Effector CD4-positive, alpha-beta T cell (primary cell): ENCODE measurements at places on chromosomes 12 and 14.

- DNase-seq, result no peak
These were observed 44.1 kb downstream of the DAD1 start for GRCh38 chr14:22544881-22545420.

GRCh38 chr14:30914812-30915211 lies 40.5 kb downstream of the COCH start:
- no peak for DNase-seq

- no peak for DNase-seq
These were observed 120.7 kb upstream of the SCAF11 start for GRCh38 chr12:46110928-46111699.

DNA sequence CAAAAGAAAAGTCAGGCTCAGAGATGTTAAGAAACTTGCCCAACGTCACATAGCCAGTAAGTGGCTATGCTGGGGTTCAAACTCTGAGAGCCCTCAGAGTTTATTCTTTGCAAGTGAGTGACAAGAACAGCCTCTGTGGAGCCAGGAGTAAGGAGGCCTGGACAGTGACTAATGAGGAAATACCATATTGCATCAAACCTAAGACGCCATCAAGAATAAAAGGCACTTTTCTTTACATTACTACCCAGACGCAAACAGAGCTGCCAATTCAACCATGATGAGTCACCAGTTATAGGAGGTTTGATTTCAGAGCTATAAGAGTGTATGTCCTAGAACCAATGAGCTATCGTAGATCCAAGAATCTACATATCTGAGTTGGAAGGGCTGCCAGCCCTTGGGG lies 9.4 kb downstream of the TNFRSF1A start:
- no peak for DNase-seq

- DNase-seq, result no peak
These were observed 147.7 kb downstream of the KIF26A start for GRCh38 chr14:104286086-104286485.

- no peak for DNase-seq
These were observed 914.7 kb downstream of the NRXN3 start for GRCh38 chr14:79084861-79085260.

DNA sequence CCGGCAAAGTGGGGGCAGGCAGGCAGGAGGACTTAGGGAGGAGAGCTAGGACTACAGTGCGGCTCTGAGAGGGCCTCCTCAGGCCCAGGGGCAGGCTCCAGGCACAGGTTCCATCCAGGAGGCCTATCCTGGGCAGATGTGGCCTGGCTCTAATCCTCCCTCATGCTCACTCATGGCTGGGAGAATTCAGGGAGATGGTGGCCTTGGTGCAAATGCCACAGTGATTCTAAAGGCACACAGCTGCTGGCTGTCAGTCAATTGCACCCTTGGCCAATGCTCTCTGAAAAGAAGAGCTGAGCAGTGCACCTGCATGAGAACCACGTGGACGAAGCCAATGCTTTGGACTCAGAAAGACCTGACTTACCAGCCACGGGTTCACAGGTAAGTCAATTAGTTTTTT lies 89.6 kb downstream of the C12orf75 start:
- DNase-seq, result no peak

DNA sequence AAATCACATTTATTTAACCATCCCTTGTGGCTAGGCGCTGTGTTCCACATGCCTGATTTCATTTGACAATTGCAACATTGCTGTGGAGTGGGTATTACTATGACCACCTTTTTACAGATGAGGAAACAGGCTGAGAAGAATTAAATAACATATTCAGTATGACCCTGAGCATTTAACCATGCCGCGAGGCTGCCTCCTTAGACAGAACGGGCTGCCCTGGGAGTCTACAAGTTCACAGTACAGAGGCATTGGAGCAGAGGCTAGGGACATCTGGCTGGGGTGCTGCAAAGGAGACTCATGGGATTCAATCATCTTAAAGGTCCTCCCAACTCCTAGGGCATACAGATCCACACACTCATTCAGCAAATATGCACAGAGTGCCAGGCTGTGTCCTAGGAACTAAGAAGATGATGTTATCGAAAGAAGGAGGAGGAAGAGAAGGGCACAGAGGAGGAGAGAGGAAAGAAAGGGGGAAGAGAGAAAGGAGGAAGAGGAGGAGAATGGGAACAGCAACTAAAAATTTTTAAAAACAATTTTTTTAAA lies 164.7 kb upstream of the CCND2 start:
- DNase-seq, result no peak

DNA sequence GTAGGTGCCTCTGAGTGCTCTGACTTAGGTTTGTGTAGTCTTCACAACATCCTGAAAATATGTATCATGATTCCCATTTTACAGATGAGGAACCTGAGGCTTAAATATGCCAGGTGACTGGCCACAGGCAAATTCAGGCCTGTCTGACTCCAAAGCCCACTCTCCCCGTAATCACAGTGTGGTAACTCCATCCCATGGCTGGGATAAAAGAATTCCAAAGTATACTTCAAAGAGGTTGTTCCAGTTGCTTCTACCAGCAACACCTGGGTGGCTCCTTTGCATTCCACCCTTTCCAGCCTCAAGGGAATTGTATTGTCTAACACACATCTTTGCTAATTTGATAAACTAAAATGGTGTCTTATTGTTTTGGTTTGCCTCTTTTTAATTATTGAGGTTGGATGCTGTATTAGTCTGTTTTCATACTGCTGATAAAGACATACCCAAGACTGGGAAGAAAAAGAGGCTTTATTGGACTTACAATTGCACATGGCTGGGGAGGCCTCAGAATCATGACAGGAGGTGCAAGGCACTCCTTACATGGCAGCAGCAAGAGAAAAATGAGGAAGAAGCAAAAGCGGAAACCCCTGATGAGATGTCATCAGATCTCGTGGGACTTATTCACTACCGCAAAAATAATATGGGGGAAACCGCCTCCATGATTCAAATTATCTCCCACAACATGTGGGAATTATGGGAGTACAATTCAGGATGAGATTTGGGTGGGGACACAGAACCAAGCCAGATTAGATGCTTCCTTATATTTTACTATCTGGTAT lies 9.9 kb upstream of the CHST11 start:
- no peak for DNase-seq

- no peak for DNase-seq
These were observed 24.8 kb downstream of the IL26 start for GRCh38 chr12:68200854-68201253.

DNA sequence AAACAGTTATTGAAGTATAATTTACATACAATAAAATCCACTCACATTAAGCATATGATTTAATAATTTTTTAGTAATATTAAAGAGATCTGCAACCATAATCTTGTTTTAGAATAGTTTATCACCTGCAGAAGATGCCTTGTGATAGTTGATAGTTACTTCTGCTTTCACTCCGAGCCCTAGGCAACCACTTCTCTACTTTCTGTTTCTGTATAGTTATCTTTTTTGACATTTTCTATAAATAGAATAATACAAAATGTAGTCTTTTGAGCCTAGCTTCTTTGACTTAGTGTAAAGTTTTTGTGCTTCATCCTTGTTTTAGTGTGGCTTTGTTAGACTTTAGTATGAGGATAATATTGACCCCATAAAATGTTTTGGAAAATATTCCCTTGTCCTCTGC lies 111.0 kb downstream of the MNAT1 start:
- no peak for DNase-seq
